ENCODE measurements at places on chromosomes 7 and 10. TPM values are rescaled to one million over a fixed set of nuclear protein-coding genes. Genes with fewer than 3 reads are reported as not detected.
A peak's percentile ranks its signal among the peaks of the same experiment; 100 is the strongest.

GRCh38 chr7:133052401-133052756 lies 29.5 kb downstream of the CHCHD3 start:
- no peak overlapping the region for H3K4me3 ChIP-seq
- no peak for DNase-seq
- H3K27ac ChIP-seq: no peak overlapping the region
- peaks cover 2% of the 10 kb centered on the region for H3K27me3 ChIP-seq
- H3K4me1 ChIP-seq: peaks cover 70% of the 10 kb centered on the region

DNA sequence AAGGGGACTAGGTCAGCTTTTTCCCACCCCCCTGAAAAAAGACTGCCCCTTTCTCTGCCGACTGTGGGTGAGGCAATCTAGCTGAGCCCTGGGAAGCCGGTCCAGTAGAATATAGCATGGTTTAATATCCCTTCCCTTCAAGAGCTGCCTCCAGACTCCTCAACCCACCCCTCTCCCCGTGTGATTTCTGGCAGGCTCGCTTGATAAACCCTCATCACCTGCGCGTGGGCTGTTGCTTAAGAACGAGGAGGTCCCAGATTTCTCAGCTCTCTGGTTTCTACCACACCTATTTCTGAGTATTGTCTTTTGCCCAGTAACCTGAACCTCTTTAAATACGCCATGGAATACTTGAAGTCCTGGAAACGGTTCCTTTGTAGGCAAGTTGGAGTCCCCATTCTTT lies 2.0 kb upstream of the LRRC4 start:
- peaks cover 14% of the 10 kb centered on the region for H3K36me3 ChIP-seq
- H3K4me3 ChIP-seq: peak overlapping the region; percentile 53
- peaks cover 21% of the 10 kb centered on the region for H3K4me1 ChIP-seq
- DNase-seq: no peak
- peaks cover 7% of the 10 kb centered on the region for H3K27me3 ChIP-seq
- H3K27ac ChIP-seq: no peak overlapping the region

GRCh38 chr10:94006591-94007550 lies 13.1 kb downstream of the PLCE1 start:
- no peaks in the 10 kb centered on the region for H3K36me3 ChIP-seq
- no peak for DNase-seq
- no peak overlapping the region for H3K4me3 ChIP-seq
- no peak overlapping the region for H3K27ac ChIP-seq

- H3K27me3 ChIP-seq: peaks cover 37% of the 10 kb centered on the region
- DNase-seq: no peak
- H3K4me3 ChIP-seq: peak overlapping the region; percentile 19
- H3K27ac ChIP-seq: no peak overlapping the region
- peaks cover 7% of the 10 kb centered on the region for H3K4me1 ChIP-seq
- H3K36me3 ChIP-seq: no peaks in the 10 kb centered on the region
Measured at GRCh38 chr7:98399462-98399861, 1.4 kb downstream of the BAIAP2L1 start.

- H3K4me1 ChIP-seq: peaks cover 1% of the 10 kb centered on the region
- no peak overlapping the region for H3K4me3 ChIP-seq
- peaks cover 4% of the 10 kb centered on the region for H3K36me3 ChIP-seq
- H3K27ac ChIP-seq: no peak overlapping the region
- DNase-seq: no peak
Measured at GRCh38 chr10:70715853-70716795, 43.8 kb downstream of the ADAMTS14 start.

DNA sequence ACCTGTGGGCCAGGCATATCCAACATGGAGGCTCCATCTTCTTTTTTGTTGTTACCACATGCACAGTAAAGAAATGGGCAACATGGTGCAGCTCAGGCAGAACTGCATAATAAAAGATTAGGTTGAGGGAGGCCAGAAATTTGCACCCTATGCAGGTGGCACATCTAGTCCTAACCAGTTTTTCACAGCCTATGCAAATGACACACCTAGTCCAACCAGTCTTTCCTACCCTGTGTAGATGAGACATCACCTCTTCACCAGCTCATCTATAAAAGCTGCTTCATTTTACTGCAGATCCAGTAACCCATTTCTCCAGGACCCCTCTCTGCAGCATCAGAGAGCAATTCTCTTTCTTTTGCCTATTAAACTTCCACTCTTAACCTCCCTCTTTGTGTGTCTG lies 411.0 kb upstream of the PCDH15 start:
- no peaks in the 10 kb centered on the region for H3K36me3 ChIP-seq
- no peaks in the 10 kb centered on the region for H3K27me3 ChIP-seq
- H3K4me1 ChIP-seq: no peaks in the 10 kb centered on the region
- no peak overlapping the region for H3K4me3 ChIP-seq

DNA sequence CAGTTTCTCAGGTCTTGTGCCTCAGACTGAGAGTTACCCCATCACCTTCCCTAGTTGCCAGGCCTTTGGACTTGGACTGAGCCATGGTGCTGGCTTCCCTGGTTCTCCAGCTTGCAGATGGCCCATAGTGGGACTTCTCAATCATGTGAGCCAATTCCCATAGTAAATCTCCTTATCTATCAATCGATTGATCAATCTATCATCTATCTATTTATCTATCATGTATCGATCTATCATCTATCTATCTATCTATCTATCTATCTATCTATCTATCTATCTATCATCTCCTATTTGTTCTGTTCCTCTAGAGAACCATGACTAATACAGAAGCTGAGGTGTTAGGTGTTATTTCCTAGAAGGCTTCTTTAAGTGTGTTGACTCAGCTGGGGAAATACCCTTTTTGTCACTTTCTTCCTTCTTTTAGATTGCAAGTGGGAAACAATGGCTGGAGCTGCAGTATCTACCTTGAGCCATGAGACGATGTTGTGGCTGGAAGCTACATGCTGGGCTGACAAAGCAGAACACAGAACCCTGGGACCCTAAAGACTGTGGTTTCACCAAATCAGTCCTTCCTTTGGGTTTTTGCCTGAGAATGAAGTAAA lies 234.7 kb upstream of the GLI3 start:
- H3K4me3 ChIP-seq: no peak overlapping the region
- H3K27ac ChIP-seq: no peak overlapping the region
- peaks cover 2% of the 10 kb centered on the region for H3K27me3 ChIP-seq
- no peak for DNase-seq
- no peaks in the 10 kb centered on the region for H3K36me3 ChIP-seq
- H3K4me1 ChIP-seq: no peaks in the 10 kb centered on the region

DNA sequence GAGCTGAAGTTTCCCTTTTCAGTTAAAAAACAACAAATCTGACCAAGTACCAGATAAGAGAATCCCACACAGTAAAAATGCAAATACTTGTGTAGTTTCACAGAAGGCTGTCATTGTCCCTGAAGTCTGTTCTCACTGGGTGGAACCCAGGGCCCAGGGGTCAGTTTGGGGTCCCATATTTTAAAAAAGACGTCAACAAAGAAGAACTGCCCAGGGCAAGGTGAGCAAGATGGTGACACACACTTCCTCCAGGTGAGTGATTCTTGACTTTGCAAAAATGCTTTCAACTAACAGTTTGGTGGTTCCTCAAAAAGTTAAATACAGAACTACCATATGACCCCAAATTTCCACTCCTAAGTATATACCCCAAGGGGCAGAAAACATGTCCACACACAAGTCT lies 36.8 kb downstream of the PDIA4 start:
- peaks cover 23% of the 10 kb centered on the region for H3K4me1 ChIP-seq
- no peak for DNase-seq
- no peaks in the 10 kb centered on the region for H3K36me3 ChIP-seq
- no peak overlapping the region for H3K27ac ChIP-seq
- no peak overlapping the region for H3K4me3 ChIP-seq

- no peak for DNase-seq
- H3K4me3 ChIP-seq: no peak overlapping the region
- peaks cover 23% of the 10 kb centered on the region for H3K4me1 ChIP-seq
- H3K36me3 ChIP-seq: no peaks in the 10 kb centered on the region
- H3K27me3 ChIP-seq: peaks cover 2% of the 10 kb centered on the region
- no peak overlapping the region for H3K27ac ChIP-seq
Measured at GRCh38 chr10:76885816-76886215, 751.8 kb downstream of the KCNMA1 start.

DNA sequence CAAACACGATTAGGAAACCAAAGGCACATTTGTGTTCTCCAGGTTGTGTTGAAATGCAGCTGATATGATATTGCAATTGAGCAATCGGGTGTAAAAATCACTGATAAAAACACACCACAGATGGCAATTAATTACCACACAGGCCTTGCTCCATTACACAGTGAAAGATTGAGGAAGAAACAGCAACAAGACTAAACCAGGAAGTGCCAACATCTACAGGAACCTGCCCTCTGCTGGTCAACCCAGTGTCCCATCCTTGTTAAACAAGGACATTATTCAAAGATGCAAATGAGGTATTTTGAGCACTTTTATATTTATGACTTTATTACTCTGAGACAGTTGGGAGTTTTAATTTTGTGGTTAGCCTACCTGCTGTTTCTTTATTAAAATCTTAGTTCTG lies 765.6 kb upstream of the GHITM start:
- no peaks in the 10 kb centered on the region for H3K36me3 ChIP-seq
- H3K27ac ChIP-seq: no peak overlapping the region
- no peak for DNase-seq
- H3K4me3 ChIP-seq: no peak overlapping the region
- no peaks in the 10 kb centered on the region for H3K4me1 ChIP-seq
- H3K27me3 ChIP-seq: peaks cover 2% of the 10 kb centered on the region

DNA sequence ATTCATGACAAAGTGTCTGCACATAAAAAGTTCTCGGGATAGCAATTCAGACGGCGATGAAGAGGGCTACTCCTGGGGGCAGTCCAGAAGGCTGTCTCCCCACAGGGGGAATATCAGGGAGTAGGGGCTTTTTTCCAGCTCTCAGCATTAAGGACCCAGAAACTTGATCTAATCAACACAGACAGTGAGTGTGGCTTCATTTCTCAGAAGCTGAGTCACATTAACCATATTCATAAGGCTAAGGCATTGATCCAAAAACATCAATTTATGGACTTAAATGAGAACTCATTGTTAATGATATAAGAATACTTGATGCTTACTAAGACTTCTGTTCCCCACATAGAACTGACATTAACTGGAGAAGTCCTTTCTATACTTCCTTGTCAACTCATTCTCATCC lies 87.5 kb upstream of the AOAH start:
- no peak overlapping the region for H3K27ac ChIP-seq
- no peak for DNase-seq
- H3K4me3 ChIP-seq: no peak overlapping the region
- no peaks in the 10 kb centered on the region for H3K27me3 ChIP-seq
- no peaks in the 10 kb centered on the region for H3K36me3 ChIP-seq

DNA sequence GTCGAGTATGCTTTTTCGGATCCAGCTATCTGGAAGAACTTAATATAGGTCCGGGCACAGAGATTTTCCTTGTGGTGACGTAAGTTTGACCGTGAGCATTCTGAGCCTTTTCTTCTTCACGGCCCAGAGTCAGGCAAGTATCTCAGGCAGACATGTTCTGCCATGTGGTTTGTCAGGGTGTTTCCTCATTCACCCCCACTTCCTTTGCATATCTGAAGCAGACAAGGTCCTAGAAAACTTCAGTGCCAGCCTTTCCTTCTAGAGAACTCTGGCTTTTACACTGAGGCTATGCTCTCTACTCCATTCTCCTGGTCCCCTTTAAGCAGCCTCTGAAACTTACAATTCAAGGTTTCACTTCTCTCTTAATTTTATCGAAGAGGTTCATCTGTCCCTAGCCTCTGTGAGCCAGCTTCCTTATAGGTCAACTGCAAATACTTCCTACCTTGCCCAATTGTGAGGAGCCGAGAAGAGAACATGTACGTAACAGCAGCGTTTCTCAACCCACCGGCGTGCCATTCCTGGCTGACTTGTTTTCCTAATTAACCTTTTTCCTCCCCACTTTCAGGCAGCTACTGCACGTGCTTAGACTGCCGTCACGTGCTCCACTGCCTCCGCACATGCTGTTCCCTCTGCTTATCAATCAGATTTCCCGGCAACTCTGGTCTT lies 47.3 kb downstream of the CDCA7L start:
- peak overlapping the region; percentile 87 for H3K4me3 ChIP-seq
- H3K36me3 ChIP-seq: peaks cover 6% of the 10 kb centered on the region
- peak overlapping the region; percentile 95 for H3K27ac ChIP-seq
- H3K4me1 ChIP-seq: peaks cover 22% of the 10 kb centered on the region

DNA sequence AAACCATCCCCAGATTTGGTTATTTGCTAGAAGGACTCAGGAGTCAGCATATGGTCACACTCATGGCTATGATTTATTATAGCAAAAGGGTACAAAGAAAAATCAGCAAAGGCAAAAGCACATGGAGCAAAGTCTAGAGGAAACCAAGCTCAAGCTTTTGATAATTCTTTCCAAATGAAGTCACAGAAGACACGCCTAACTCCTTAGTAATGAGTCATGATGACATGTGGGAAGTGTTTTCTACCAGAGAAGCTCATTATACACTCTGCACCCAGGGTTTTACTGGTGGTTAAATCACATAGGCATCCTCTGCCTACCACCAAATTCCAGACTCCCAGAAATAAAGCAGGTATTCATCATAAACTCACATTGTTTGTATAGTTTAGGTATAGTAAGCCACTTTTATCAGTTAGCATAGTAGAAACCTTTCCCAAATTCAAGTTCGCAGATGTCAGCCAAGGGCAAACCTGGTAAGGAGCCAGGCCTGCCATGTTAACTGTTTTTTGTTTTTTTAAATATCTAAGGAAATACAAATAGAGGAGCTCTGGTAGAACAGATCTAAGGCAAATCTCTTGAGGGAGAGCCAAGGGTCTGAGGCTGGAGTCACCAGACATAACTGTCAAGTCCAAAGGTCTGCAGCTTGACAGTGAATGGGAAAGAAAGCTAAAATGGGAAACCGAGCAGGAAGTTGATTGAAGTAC lies 15.4 kb upstream of the HIBADH start:
- no peaks in the 10 kb centered on the region for H3K36me3 ChIP-seq
- no peaks in the 10 kb centered on the region for H3K4me1 ChIP-seq
- DNase-seq: no peak
- H3K4me3 ChIP-seq: no peak overlapping the region

- no peak overlapping the region for H3K4me3 ChIP-seq
- H3K27me3 ChIP-seq: no peaks in the 10 kb centered on the region
- H3K36me3 ChIP-seq: no peaks in the 10 kb centered on the region
Measured at GRCh38 chr7:79340212-79340611, 113.3 kb downstream of the MAGI2 start.

GRCh38 chr10:48802611-48803071 lies 118.0 kb downstream of the WDFY4 start:
- H3K36me3 ChIP-seq: peaks cover 5% of the 10 kb centered on the region
- peaks cover 7% of the 10 kb centered on the region for H3K27me3 ChIP-seq
- peak; percentile 26 for DNase-seq
- peak overlapping the region; percentile 5 for H3K4me3 ChIP-seq

DNA sequence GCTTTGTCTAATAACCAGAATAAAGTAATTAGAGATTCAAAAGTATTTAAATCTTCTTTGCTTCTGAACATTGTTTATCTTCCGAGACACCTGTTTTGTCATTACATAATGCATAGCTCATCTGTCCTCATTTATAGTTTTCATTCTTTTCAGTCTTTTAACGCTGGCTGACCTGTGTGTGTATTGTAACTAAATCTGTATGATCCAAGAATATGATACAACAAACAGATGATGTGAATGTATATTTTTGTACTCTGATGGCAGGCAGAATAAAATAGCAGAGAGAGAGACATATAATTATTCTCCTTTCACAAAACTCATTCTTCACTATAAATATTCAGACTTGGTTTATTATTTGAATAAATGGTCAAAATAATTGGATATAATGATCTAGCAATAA lies 80.6 kb downstream of the ORC5 start:
- no peaks in the 10 kb centered on the region for H3K27me3 ChIP-seq
- H3K4me3 ChIP-seq: no peak overlapping the region
- no peak overlapping the region for H3K27ac ChIP-seq
- peaks cover 49% of the 10 kb centered on the region for H3K36me3 ChIP-seq
- DNase-seq: no peak

The CCL24 gene
- polyA plus RNA-seq: not detected

The LBX1 gene
- polyA plus RNA-seq: not detected

The HHEX gene
- 7.3 TPM for polyA plus RNA-seq

The CPA4 gene
- polyA plus RNA-seq: not detected

The CYP3A7 gene
- polyA plus RNA-seq: not detected
